Heart left ventricle (tissue), 16 donors: ENCODE measurements at places on chromosomes 11 and 22. TPM values are rescaled to one million over a fixed set of nuclear protein-coding genes. Genes with fewer than 3 reads are reported as not detected.

DNA sequence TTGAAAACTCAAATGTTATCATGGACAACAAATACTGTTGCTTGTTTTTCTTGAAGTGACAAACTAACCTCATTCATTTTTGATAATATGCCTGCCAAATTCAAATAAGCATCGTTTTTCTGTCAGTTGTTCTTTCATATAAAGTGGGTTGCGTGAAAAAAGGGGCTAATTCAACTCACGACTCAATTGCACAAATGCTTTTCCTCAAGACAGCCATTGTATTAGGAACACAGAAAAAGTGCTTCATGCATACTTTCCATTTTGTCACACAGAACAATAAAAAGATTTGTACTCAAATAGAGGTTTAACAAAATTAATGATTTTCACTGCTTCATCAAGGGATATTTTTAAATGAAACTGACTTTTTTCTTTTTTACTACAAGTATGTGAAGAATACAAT is 94.6 kb upstream of the ALKBH3 start:
- no peak overlapping the region for H3K27ac ChIP-seq
- no peaks in the 10 kb centered on the region for H3K4me1 ChIP-seq
- peaks cover 6% of the 10 kb centered on the region for H3K36me3 ChIP-seq
- no peak for DNase-seq
- H3K4me3 ChIP-seq: no peak overlapping the region
- no peaks in the 10 kb centered on the region for H3K27me3 ChIP-seq

GRCh38 chr22:38171927-38172831 is 9.5 kb downstream of the PLA2G6 start:
- H3K4me1 ChIP-seq: peaks cover 51% of the 10 kb centered on the region
- DNase-seq: no peak
- no peak overlapping the region for H3K4me3 ChIP-seq

GRCh38 chr11:849104-849824 is 6.6 kb downstream of the TSPAN4 start:
- no peak for DNase-seq
- peak overlapping the region; percentile 34 for H3K4me3 ChIP-seq
- H3K27ac ChIP-seq: no peak overlapping the region
- H3K27me3 ChIP-seq: no peaks in the 10 kb centered on the region

DNA sequence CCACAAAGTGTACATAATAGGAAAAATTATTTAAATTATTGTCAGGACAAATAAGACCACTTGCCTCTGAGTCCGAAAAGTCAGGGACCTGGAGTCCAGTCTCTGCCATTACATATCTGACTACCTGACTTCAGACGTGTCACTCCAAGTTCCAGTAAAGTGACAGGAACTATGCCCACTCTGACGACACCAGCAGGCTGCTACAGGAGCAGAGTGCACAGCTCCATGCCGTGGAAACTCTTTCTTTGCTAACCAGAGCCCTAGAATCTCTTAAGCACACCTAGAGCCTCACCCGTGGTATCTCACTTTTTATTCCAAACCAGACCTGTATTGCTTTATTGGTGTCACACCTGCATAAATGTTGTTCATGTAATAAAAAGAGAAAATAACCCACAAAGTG is 93.7 kb downstream of the PLEKHA7 start:
- H3K4me3 ChIP-seq: no peak overlapping the region
- H3K27ac ChIP-seq: no peak overlapping the region

GRCh38 chr11:112380464-112380863 is 119.8 kb upstream of the PLET1 start:
- H3K36me3 ChIP-seq: no peaks in the 10 kb centered on the region
- no peak for DNase-seq
- no peak overlapping the region for H3K4me3 ChIP-seq
- H3K27me3 ChIP-seq: no peaks in the 10 kb centered on the region
- no peaks in the 10 kb centered on the region for H3K4me1 ChIP-seq

DNA sequence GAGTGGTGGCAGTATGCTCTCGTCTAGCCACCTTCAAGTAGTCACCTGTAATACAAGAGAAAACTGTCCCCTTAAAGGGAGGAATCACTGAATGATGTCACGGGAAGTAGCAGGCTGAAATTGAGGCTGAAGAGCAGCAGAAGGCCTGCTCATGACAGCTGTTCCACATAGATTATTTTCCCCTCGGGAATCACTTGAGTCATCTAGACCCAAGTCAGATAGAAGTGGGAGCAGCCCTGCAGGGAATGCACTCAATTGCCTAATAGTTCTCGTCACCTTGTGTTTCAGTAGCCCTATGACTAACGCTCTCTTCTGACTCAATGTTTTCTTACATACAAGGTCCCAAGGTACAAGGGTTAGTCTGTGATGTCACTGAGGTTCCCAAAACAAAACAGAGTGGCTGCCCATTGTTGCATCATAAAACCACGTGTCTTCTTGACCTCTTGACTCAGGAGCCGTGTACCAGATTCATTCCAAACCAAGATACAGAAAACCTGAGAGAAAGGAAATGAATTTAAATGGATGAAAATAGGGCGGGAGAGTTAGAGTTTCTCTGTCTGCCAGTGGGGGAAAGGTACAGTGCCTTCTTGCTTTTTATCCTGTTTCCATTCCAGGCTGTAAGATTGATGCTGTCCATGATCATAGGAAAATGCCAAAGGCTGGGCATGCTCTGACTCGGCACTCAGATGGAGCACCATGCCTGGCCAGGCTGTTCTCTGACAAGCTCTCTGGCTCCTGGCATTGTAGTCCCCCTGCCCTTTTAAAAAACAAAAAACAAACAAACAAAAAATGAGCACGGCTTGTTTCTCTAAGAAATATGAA is 21.6 kb upstream of the C11orf96 start:
- peak overlapping the region; percentile 19 for H3K27ac ChIP-seq
- H3K27me3 ChIP-seq: no peaks in the 10 kb centered on the region
- H3K36me3 ChIP-seq: peaks cover 62% of the 10 kb centered on the region
- H3K4me3 ChIP-seq: no peak overlapping the region
- H3K4me1 ChIP-seq: peaks cover 47% of the 10 kb centered on the region

CTTN gene
- 133 TPM for total RNA-seq

PHF5A gene
- total RNA-seq: 19.9 TPM

- H3K4me3 ChIP-seq: no peak overlapping the region
- H3K4me1 ChIP-seq: no peaks in the 10 kb centered on the region
- no peaks in the 10 kb centered on the region for H3K27me3 ChIP-seq
- DNase-seq: no peak
Measured at GRCh38 chr22:50443197-50443596, 31.6 kb downstream of the SBF1 start.
